ENCODE measurements at places on chromosomes 12 and 14. TPM values are rescaled to one million over a fixed set of nuclear protein-coding genes. Genes with fewer than 3 reads are reported as not detected.

CNTN1 gene
- polyA plus RNA-seq: 141 TPM

RBM19 gene
- 9.0 TPM for polyA plus RNA-seq

ESRRB gene
- polyA plus RNA-seq: 2.0 TPM

WIF1 gene
- 14.3 TPM for polyA plus RNA-seq
